ENCODE measurements at places on chromosomes 1 and 21.
A peak's percentile ranks its signal among the peaks of the same experiment; 100 is the strongest.

DNA sequence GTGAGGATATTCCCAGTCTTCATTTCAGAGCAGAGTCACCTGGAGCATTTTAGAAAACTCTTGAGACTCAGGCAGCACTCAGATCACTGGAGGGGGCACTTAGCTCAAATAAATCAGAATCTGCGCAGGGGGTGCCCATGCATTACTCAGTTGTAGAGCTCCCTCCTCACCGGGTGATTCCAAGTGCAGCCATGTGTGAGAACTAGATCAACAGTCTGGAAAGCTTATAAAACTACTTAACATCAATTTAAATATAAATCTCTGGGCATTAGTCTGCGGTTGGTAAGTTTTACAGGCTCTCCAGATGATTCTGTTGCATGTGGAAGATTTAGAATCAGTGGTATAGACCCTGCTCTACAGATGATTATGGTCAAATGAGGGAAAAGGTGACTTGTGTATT, 128.6 kb downstream of the ST6GALNAC3 start:
- DNase-seq: no peak

- no peak for DNase-seq
These were observed 136.8 kb upstream of the GORAB start for GRCh38 chr1:170395149-170395548.

DNA sequence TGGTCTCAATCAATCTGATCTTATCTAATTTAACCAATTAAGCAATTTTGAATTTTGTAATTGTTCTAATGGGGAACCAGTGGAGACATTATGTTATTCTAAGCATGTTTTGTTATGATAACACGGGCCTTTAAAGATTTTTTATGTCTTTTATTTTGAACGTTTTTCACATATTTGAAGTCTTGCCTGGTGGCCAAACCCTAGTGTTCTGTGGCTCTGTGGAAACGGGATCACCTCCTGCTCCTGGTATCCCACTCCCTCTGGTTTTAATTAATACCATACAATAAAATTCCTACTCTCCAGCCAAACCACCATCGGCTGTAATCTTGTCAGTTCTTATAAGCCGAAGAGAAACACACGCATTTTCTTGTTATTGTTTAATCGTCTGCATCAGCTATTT, 22.9 kb upstream of the LMO4 start:
- no peak for DNase-seq

GRCh38 chr1:93963585-93963984, 54.4 kb upstream of the GCLM start:
- no peak for DNase-seq

- DNase-seq: no peak
These were observed 62.0 kb upstream of the NEK2 start for GRCh38 chr1:211737115-211738035.

DNA sequence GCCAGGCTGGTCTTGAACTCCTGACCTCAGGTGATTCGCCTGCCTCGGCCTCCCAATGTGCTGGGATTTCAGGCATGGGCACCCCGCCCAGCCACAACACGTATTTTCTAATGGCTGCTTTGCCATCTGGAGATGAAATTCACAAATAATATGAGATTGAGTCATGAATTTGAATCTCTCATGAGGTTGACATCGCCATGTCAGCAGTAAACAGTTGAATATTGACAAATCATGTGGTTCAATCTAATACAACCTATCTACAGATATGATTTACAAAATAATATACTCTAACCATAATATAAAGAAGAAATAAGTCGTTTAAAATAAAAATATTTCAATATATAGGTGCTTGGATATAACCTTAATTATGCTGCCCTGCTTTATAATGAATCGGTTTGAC, 42.1 kb downstream of the MYOM3 start:
- no peak for DNase-seq

GRCh38 chr1:36866169-36866814, 168.0 kb downstream of the GRIK3 start:
- no peak for DNase-seq

GRCh38 chr1:204647805-204648153, 37.8 kb downstream of the LRRN2 start:
- no peak for DNase-seq

- DNase-seq: peak; percentile 89
These were observed 15.9 kb downstream of the SLC27A3 start for GRCh38 chr1:153790966-153791647.

GRCh38 chr1:208450958-208451357, 206.8 kb upstream of the PLXNA2 start:
- no peak for DNase-seq

DNA sequence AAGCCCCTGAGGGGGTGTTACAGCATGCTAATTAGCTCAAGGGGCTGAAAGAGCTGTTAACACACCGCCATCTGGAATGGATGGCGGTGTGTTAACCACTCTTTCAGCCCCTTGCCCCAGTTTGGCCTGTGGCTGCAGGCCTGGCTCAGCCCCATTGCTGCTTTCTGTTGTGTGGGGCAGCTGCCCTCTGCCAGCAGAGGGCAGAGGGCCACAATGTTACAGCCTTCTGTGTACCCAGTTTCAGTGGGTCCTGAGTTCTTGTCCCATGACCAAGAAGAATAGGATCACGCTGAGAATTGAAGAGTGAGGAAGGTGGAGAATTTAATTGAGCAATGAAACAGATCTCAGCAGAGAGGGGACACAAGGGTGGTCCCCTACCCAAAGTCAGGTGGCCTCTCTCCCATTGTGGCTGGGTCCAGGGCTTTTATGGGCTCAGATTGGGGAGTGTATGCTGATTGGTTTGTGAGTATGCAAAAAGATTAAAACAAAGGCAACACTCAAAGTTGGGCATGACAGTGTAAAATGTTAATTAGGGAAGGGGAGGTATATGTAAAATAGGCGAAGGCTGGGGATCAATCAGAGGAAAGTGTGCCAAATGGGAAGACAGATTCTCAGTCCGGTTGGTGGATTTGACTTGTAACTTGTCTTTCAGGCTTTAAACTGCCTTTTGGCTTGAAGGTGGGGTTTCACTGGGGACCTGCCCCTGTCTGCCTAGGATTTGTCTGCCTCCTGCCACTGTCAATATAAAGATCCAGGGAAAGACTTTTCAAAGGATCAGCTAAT, 142.2 kb downstream of the RABGAP1L start:
- no peak for DNase-seq

DNA sequence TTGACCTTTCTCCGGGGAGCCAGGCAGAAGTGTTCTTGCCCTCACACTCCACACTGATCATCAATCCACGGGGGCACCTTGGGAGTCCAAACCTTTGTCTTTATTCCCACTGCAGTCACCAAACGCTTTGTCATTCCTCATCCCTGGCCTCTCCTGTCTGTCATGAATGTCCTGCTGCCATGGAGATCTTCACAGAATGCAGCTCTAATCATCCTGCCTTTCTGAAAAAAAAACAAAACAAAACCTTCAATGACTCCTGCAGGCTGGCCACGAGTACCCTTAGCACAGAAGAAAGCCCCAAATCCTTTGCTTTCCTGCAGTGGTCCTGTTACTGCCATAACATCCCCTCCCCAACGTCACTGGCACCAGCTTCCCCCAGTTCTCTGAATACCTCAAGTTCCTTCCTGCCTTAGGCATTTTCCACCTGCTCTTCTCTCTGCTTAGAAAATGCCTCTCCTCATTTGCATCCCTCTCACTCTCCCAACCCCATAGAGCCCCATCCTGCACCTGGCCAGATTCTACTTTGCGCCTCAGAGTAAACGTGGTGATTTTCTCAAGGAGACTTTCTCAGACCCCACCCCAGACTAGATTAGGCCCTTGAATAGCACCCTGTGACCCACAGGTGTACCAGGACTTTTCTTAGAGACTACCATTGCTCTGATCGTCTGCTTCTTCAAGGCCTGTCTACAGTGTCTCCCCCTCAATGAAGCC, 131.2 kb downstream of the AK5 start:
- no peak for DNase-seq

DNA sequence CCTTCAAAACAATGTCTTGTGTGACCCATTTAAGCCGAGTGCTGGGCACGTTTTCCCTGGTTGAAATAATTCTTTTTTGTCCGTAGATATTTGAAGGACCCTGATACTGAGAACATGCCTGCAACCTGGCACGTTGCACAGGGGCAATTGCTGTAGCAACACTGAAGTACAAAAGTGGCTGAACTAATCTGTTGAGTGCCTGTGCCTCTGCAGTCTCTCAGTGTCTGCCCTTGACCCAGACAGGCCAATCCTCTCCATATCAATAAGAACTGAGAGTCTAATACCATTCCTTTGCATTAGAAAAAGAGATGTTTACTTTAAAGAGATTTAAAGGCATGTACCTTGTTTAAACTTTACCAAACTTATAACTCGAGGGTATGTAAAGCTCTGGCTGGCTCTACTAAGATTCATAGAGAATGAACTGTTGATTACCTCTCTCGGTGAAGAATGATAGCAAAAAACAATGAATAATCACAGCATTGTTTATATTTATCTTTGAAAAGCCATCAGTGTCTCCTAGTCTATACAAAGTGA, 2.4 kb downstream of the GREM2 start:
- DNase-seq: no peak

DNA sequence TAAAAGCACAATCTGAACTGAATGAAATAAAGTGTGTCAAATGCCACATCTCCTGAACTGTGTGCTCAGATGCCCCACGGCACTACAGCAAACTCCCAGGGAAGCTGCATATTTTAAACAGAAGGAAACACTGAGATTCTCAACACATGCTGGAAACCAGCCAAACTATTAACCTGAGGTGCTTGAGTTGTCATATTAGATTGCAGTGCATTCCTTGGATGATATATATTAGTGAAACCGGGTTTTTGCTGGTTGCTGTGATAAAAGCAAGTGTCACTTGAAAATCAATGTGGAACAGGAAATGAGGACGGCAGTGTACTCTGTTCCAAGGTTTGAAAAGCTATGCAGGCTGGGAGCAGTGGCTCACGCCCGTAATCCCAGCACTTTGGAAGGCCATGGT, 8.7 kb downstream of the SYNJ1 start:
- DNase-seq: no peak

- DNase-seq: peak; percentile 96
These were observed 69.2 kb downstream of the MORN1 start for GRCh38 chr1:2322065-2322571.

GRCh38 chr21:33155422-33155821, 74.3 kb upstream of the IFNAR2 start:
- no peak for DNase-seq

- DNase-seq: peak; percentile 54
These were observed 8.0 kb upstream of the SELE start for GRCh38 chr1:169741666-169742394.

DNA sequence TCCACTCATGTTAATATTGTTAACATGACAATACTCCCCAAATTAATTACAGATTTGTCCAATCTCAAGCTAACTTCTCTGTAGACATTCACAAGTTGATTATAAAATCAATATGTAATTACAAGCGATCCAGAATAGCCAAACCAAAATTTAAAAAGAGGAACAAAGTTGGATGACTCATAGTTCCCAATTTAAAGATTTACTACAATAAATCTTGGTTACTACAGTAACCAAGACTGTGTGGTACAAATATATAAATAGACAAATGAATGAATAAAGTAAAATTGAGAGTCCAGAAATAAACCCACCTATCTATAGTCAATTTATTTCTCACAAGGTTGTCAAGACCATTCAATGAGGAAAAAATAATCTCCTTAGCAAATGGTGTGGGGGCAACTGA, 7.1 kb upstream of the KRTAP10-4 start:
- no peak for DNase-seq

- no peak for DNase-seq
These were observed 554.6 kb downstream of the PLA2G4A start for GRCh38 chr1:187383366-187383765.

GRCh38 chr1:232463225-232463624, 166.7 kb downstream of the SIPA1L2 start:
- DNase-seq: no peak

DNA sequence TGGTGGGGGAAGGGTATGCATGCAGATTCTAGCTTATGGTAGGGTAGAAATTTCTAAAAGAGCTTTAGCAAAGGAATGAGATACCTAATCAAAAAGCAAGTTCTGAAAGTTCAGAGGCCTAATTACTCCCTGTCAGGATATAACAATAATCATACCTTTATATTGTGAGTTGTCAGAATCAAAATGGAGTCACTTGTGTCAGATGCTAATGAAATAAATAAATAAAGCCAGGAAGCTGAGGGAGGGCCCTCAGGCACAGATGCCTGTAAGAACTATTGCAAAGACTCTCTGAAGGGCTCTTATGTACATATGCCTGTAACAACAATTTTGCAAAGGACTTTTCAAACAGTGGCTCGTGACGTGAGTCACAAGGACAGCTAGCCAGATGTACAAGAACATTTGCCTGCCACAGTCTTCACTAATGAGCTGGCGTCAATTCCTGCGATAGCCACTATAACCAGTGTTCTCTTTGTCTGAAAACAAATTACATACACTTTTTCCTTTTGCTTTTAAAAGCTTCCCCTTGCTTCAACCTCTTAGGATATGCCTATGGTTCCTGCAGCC, 27.4 kb upstream of the DNASE2B start:
- DNase-seq: peak; percentile 22

DNA sequence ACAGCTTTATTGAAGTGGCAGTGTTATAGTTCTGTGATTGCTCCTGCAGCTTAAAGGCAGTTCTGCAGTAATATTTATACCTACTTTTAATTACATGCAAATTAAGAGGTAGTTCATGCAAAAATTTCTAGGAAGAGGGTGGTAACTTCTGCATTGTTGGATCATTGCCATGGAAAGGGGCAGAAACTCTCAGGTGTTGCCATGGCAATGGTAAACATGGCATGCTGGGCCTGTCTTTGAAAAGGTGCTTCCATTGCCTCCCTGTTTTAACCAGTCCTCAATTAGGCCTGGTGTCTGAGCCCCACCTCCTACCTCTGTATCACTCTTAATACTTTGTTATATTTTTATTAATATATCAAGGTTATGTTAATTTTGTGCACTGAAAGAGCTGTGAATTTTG, 104.7 kb downstream of the DISC1 start:
- no peak for DNase-seq

- peak; percentile 65 for DNase-seq
These were observed 18.9 kb upstream of the ZNF683 start for GRCh38 chr1:26391450-26391849.

GRCh38 chr21:39153373-39153772, 29.9 kb downstream of the PSMG1 start:
- peak; percentile 36 for DNase-seq
